ENCODE measurements at places on chromosomes 4 and X.
A peak's percentile ranks its signal among the peaks of the same experiment; 100 is the strongest.

- no peak for ATAC-seq
Measured at GRCh38 chr4:111773858-111774257, 371.4 kb upstream of the FAM241A start.

- ATAC-seq: no peak
Measured at GRCh38 chrX:40821780-40822179, 86.4 kb upstream of the MED14 start.

- ATAC-seq: no peak
Measured at GRCh38 chr4:125315576-125316400, 1.0 kb downstream of the FAT4 start.

DNA sequence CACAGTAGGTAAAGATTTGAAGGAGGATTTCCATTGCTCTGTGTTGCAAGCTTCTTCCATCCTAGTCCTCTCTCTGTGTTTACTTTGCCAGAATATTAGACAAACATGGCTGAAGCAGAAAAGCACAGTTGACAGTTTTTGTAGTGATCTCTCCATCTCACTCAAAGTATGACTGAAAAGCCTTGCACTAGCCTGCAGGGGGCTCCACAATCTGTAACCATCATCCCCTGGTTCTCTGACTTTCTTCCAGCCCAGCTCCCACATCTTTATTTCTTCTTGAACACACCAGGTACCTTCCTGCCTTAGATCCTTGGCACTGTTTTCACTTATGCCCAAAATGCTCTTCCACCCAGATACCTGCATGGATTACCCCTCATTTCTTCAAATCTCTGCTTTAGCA lies 34.1 kb upstream of the HHIP start:
- no peak for ATAC-seq

- ATAC-seq: peak; percentile 70
Measured at GRCh38 chrX:65926095-65927019, 113.5 kb downstream of the VSIG4 start.

- peak; percentile 27 for ATAC-seq
Measured at GRCh38 chrX:40095583-40096394, 2.0 kb downstream of the BCOR start.

GRCh38 chr4:188949596-188949995 lies 810.4 kb downstream of the TRIML1 start:
- ATAC-seq: no peak

DNA sequence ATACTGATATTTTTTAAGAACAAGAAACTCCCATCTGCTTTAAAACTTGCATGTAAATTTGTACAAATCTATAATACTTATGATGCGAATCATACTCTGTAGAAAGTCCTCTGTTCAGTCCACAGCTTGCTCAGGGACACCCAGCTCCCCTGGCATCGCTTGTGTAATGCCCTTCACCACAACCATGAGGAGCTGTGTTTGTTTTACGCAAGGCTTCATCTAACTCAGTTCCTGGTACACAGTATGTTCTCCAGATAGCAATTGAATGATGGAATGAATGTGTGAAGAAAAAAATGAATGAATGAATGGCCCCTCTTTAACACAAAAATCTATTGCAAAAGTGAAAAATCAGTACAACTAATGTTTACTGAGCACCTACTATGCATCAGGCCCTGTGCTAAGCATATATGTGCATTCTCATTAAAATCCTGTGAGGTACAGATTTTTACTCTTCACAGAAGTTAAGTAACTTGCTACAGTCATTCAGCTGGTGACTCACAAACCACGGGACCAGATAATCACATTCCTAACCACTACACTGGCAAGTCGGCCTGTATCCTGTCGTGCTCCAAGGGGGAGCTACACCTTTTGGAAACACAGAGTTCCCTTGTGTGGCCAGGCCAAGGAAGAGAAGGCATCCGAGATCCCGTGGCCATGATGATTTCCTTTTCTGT lies 58.7 kb upstream of the KDR start:
- no peak for ATAC-seq

DNA sequence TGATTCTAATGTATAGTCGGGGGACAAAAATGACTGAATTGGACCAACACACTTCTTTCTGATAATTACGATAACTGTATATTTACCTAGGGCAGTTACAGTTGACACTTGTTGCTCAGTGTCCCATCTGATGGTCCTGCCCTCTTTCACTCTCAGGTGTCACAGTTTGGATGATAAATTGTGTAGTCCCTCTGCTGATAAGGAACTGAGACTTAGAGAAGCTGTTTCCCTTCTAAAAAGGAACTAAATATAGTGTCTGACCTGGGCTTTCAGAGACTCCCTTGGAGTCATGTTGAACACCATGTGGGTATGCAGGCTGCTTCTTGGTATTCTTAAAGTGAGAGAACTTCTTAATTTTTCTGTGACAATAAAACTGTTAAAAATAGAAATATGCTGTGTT lies 23.7 kb upstream of the PNPLA4 start:
- peak; percentile 69 for ATAC-seq

- no peak for ATAC-seq
Measured at GRCh38 chr4:42133006-42133405, 19.4 kb downstream of the BEND4 start.

DNA sequence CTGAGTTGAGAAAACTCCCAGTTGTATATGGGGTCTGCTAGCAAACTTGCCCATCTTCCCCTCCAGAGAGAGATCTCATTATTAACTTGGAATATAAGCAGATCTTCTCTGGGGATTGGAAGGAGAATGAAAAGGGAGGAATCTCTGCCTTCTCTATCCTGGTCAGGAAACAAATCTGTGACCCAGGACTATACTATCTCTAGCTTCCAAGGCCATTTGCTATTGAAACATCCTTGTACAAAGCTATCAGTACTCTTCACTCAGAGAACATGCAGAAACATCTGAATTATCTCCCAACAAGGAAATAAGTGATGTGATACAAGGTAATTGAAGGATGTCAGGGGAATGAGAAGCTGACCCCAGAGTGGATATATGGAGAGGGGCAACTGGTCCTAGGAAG lies 183.8 kb downstream of the FRMPD4 start:
- no peak for ATAC-seq
